Spinal cord (tissue), 10 donors: ENCODE measurements at places on chromosomes 12 and 14. TPM values are rescaled to one million over a fixed set of nuclear protein-coding genes. Genes with fewer than 3 reads are reported as not detected.

DNA sequence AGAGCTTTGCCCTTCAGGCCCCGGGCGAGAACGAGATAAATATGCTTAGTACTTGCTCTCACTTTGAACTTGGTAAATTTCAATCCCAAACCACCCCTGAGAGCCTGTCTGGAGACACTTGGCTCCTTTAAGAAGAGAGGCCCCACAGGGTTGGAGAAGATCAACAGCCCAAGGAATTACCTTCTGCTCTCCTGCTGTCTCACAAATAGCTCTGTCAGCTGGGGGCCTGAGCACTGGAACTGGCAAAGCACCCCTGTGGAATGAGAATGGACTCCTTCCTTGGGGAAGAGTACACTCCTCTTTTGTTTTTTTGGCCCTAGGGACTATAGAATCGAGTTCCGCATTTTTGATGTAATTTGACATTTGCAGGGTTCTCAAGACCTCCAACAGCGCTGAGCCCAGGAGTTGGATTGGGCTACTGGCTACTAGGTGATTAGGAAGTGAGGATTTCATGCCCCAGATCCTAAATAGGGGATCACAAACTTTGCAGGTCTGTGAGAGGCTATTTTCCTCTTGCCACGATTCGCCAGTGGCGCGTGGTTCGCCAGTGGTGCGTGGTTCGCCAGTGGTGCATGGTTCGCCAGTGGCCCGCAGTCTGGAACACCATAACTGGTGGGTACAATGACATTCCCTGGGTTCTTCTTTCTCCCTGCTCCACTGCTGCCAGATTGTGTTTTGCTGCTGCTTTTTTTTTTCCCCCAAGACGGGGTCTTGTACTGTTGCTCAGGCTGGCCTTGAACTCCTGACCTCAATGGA, 17.8 kb upstream of the MEG3 start:
- peaks cover 2% of the 10 kb centered on the region for H3K4me1 ChIP-seq
- H3K36me3 ChIP-seq = no peaks in the 10 kb centered on the region
- no peak overlapping the region for H3K27ac ChIP-seq

Gene AQP6
- total RNA-seq = 2.1 TPM

DNA sequence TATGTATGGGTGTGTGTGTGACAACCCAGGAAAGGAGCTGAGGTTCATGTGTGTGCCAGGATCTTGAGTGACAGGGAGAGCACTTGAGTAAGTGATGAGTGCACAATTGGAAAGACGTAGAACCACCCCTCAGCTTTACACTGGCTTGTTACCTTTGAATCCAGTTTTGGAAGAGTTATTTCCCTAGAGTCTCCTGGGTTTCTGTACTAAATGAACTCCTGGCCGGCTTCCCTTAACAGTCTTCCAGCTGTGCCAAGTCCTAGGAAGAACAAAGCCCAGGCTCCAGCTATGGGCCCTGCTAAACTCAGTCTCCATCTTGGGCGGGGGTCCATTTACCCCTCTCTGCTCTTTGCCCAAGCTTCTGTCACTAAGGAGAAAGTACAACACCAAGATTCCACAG, 19.7 kb upstream of the NR1H4 start:
- DNase-seq = no peak
- no peaks in the 10 kb centered on the region for H3K27me3 ChIP-seq
- H3K4me3 ChIP-seq = no peak overlapping the region
- H3K36me3 ChIP-seq = no peaks in the 10 kb centered on the region
- H3K27ac ChIP-seq = peak overlapping the region; percentile 58

GRCh38 chr14:103867523-103867953, 20.2 kb upstream of the PPP1R13B start:
- peaks cover 2% of the 10 kb centered on the region for H3K27me3 ChIP-seq
- DNase-seq = no peak
- peaks cover 20% of the 10 kb centered on the region for H3K4me1 ChIP-seq
- no peaks in the 10 kb centered on the region for H3K36me3 ChIP-seq
- H3K27ac ChIP-seq = no peak overlapping the region

DNA sequence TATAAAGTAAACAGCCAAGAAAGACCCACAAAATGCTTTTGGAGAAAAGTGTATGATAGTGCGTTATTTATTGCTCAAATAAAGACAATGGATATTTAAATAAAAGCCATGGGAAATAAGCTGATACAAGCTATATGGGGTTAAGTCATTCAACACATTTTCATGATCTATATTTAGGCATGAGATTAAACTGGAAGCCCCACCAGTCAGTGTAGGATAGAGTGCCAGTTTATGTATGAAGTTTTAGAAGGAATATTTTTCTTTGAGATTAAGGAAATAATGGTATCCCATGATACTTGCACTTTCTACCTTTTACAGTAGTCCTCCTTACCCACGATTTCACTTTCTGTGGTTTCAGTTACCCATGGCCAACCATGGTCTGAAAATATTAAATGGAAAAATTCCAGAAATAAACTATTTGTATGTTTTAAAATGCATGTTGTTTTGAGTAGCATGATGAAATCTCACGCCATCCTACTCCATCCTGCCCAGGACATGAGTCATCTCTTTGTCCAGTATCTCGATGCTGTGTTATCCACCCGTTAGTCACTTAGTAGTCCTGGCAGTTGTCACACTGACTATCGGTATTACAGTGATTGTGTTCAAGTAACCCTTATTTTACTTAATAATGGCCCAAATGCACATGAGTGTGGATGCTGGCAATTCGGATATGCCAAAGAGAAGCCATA, 22.3 kb downstream of the SYT1 start:
- no peaks in the 10 kb centered on the region for H3K27me3 ChIP-seq
- no peaks in the 10 kb centered on the region for H3K36me3 ChIP-seq
- no peak overlapping the region for H3K4me3 ChIP-seq
- no peak overlapping the region for H3K27ac ChIP-seq

Gene KRT79
- 0.28 TPM for total RNA-seq

DNA sequence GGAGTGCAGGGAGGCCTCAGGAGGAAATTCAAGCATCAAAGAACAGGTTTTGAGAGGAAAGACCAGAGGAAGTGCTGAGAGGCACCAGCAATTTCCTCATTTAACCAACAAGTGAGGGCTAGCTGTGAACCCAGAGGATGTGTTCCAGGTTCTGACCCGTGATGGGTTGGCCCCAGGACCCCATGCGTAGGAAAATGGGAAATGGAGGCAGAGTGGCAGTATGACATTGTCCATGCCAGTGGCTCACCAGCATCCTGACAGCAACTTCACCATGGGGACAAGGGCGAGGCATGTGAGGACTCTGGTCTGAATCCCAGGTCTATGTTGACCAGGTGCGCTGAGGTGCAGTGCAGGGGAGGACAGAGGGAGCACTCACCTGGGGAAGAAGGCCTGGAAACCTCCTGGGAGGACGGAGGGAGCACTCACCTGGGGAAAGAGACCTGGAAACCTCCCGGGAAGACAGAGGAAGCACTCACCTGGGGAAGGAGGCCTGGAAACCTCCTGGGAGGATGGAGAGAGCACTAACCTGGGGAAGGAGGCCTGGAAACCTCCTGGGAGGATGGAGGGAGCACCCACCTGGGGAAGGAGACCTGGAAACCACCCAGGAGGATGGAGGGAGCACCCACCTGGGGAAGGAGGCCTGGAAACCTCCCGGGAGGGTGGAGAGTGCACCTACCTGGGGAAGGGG, 6.7 kb upstream of the CACNA2D4 start:
- H3K4me1 ChIP-seq = peaks cover 17% of the 10 kb centered on the region
- H3K27ac ChIP-seq = no peak overlapping the region
- H3K36me3 ChIP-seq = no peaks in the 10 kb centered on the region
- H3K4me3 ChIP-seq = no peak overlapping the region

DNA sequence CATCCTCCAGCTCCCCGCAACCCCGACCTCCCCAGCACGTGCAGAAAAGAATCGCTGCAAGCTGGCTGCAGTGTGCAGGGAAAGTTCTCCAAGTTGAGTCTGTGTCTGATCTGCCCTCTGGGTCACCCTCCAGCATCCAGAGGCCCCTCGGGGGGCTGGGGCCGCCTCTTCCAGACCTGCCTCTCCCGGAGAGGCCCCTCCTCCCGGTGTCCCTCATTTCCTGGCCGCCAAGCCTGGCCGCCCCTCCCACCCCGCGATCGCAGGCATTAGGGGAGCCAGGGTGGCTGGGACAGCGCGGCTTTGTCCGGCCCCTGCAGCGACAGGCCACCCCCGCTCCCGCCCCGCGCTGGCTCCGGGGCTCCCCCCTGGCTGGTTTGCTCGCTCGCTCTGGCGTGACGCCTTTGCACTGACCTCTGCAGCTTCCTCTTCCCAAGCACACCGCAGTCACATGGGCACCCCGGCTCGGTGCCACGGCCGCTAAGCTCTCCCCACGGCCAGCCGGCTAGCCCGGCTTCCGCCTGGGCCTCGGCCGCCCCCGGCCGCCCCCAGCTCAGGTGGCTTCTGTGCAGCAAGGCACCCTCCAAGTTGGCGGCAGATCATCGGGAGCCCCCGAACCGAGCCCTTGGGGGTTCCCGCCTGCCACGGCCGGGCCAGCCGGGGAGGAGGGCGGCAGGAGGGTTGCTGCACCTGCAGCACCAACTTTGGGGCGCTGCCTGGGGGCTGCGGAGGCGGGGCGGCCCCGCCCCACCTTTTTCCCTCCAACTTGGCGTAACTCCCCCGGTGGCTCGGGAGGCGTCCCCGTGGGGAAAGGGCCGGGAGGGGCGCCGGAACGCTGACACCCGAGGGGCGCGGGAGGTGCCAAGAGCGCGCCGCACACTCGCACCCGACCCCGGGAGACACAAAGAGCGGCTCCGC, 43.7 kb downstream of the KDM2B start:
- peaks cover 40% of the 10 kb centered on the region for H3K4me1 ChIP-seq
- H3K27me3 ChIP-seq = no peaks in the 10 kb centered on the region
- peak overlapping the region; percentile 96 for H3K27ac ChIP-seq
- DNase-seq = no peak
- H3K36me3 ChIP-seq = peaks cover 15% of the 10 kb centered on the region
- H3K4me3 ChIP-seq = peak overlapping the region; percentile 53

Gene FGF6
- total RNA-seq = not detected

DNA sequence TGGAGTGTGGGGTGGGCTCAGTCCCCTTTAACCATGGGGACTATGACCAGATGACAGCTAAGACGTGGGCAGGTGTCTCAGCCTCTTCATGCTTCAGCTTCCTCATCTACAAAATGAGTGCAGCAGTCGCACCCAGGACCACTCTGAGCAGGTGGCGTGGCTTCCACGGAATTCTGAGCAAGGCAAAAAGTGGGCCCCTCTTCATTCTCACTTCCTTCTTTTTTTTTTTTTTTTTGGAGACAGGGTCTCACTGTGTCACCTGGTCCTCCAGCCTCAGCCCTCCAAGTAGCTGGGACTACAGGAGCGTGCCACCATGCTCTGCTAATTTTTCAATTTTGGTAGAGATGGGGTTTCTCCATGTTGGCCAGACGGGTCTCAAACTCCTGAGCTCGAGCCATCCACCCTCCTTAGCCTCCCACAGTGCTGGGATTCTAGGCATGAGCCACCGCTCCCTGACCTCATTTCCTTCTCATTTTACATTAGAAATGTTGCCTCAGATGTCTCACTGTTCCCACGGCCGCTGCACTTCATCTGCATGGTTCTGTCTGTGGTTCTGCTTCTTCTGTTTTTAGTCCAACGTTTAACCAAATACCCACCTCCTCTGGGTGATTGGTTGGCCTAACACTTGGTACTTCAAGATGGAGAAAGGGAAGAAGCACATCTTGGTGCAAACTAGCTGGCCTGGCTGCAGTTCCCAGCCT, 41.3 kb upstream of the BCL7A start:
- no peak overlapping the region for H3K4me3 ChIP-seq

- H3K4me3 ChIP-seq = no peak overlapping the region
- H3K4me1 ChIP-seq = no peaks in the 10 kb centered on the region
Measured at GRCh38 chr14:103434868-103435442, 49.7 kb downstream of the MARK3 start.

DNA sequence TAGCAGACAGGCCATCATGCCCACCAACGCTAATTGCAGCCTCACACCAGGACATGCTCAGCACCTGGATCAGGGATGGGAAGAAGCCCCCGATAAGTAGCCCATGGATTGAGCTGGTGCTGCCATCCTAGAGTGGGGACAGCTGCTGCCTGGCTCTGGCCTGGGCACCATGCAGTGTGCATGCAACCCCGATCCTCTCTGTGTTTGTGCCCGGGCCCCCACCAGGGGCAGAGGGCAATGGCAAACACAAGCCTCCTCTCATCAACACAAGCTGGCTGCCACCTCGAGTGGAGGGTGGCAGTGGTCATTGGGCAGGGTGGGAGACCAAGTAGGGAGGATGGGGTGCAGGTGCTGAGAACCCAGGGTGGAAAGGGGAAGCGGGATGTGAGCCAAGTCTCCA, 23.3 kb upstream of the SOCS2 start:
- H3K27me3 ChIP-seq = no peaks in the 10 kb centered on the region
- H3K27ac ChIP-seq = no peak overlapping the region

- no peak overlapping the region for H3K27ac ChIP-seq
- peaks cover 76% of the 10 kb centered on the region for H3K27me3 ChIP-seq
- no peaks in the 10 kb centered on the region for H3K36me3 ChIP-seq
- no peak for DNase-seq
- H3K4me3 ChIP-seq = no peak overlapping the region
- peaks cover 21% of the 10 kb centered on the region for H3K4me1 ChIP-seq
Measured at GRCh38 chr12:57476162-57476992, 3.3 kb downstream of the ARHGAP9 start.

DNA sequence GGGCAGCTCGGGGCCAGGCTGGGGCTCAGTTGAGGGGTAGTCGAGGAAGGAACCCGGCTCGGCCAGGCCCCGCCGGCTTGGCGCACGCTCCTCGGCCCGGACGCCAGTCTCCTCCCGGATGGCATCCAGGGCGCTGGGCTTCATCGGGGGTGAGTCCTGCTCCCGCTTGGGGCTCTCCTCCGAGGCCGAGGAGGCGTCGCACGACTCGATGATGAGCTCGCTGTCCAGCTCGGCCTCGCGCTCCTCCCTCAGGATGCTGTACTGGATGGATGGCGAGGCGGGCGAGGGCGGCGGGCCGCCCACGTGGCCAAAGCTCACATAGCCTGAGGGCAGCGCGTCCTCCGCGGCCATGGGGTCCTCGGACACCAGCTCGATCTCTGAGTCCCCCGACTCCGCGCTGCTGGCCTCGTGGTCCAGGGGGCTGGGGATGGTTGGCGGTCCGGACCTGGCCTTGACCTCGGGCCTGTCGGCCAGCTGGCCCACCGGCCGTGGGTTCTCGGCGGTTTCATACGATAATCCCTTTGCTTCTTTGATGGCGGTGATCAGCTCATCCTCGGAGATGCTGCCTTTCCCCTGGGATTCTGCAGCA, 143.4 kb downstream of the RTN1 start:
- H3K36me3 ChIP-seq = peaks cover 11% of the 10 kb centered on the region
- DNase-seq = no peak
- H3K27ac ChIP-seq = no peak overlapping the region
- no peaks in the 10 kb centered on the region for H3K27me3 ChIP-seq
- no peak overlapping the region for H3K4me3 ChIP-seq
